ENCODE measurements at places on chromosomes 12 and 14. TPM values are rescaled to one million over a fixed set of nuclear protein-coding genes. Genes with fewer than 3 reads are reported as not detected.

DNA sequence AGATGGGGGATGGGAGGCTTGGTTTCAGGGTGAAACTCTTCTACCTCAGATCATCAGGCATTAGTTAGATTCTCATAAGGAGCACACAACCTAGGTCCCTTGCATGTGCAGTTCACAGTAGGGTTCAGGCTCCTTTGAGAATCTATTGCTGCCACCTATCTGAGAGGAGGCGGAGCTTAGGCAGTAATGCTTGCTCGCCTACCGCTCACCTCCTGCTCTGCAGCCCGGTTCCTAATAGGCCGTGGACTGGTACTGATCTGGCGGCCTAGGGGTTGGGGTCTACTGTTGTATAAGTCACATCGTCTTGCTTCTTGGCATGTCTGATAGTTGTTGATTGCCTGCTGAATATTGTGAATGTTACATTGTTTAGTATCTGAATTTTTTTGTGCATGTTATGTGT, 12.2 kb downstream of the SCYL2 start:
- DNase-seq: no peak

- DNase-seq: no peak
Observed at GRCh38 chr12:92614502-92614901, 88.3 kb upstream of the PLEKHG7 start.

DNA sequence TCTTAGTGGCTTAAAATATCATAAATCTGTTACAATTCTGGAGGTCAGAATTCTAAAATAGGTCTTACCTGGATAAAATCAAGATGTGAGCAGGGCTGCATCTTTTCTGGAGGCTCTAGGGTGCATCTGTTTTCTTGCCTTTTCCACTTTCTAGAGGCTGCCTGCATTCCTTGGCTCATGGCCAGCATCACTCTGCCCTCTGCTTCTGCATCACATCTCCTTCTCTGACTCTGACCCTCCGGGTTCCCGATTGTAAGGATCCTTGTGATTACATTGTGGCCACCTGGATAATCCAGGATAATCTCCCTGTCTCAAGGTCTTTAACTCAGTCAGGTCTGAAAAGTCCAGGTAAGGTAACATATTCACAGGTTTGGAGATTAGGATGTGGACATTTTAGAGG, 11.0 kb upstream of the BMP4 start:
- DNase-seq: peak; percentile 26

DNA sequence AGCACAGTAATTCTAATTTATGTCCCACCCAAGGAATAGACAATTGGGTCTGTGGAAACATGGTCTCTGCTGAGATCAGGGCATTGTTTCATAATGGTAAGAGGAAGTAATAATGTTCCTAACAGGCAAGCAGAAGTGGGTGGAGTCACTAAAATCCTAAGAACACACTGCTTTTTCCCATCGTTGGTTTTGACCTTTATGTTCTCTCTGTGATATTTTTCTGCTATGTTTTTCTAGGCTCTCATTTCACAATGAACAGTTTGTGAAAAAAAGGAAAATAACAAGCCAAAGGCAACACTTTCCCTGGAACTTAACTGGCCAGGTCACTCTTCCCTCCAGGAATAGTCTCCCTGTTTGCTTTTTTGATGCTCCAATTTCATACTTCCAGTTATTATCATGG, 80.6 kb upstream of the OVCH1 start:
- no peak for DNase-seq

Gene LIN52
- total RNA-seq: 4.4 TPM

GRCh38 chr12:131132118-131132892, 178.6 kb downstream of the ADGRD1 start:
- peak; percentile 65 for DNase-seq

DNA sequence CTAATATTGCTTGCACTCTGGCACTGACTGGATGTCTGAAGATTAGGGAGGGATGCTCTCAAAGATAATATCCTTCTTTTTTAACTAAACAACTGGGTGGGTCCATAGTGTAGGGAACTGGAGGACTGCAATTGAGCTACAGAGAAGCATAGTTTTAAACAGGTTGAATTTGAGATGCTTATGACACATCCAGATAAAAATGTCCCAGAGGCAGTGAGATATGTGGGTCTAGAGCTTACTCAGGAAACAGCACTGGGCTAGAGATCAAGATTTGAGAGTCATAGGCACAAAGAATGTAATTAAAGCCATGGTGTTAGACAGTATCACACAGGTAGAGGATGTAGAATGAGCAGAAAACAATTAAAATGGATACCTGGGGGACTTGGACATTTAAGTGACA, 198.4 kb downstream of the NELL2 start:
- DNase-seq: no peak

- no peak for DNase-seq
Observed at GRCh38 chr14:31084385-31084784, 58.2 kb upstream of the STRN3 start.

Gene TMEM121
- 0.65 TPM for total RNA-seq

- DNase-seq: no peak
Observed at GRCh38 chr12:28824849-28825248, 324.2 kb upstream of the FAR2 start.

- DNase-seq: no peak
Observed at GRCh38 chr12:76545486-76545885, 14.1 kb downstream of the OSBPL8 start.

- DNase-seq: no peak
Observed at GRCh38 chr14:21038441-21039422, 3.4 kb upstream of the RNASE7 start.

DNA sequence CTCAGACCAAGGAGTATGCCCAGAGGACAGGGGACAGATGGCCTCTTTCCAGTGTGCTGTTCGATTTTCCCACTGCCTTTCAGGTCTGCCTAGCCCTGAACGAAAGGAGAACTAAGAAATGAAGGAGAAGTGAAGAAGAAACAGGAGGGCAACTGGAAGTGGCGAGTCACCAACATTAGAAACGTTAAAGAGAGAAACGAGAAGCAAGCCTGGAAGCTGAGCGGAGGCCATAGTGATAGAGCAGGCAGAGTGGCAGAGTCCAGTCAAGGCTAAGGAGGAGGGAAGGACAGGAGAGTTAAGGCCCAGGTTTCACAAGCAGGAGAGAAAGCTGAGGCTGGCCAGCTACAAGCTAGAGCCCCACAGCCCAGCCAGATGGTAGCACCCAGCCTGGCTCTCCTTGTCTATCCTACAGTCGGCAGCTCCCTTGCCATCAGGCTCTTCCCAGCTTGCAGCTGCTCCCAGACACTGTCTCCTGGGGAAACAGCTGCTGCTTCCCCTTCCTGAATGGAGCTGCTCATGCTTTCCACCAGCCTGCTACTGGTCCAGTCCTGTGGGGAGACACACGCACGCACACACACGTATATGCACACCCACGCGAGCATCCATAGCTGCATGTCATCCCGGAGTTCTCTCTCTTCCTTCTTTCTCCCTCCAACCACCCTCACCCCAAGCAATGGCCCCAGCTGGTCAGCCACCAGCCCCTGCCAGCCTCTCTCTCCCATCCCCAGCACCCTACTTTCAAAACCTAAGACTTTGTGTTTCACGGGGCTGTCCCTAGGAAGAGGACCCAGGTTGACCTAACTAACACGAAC, 139.7 kb upstream of the CCND2 start:
- no peak for DNase-seq

Gene SLC10A1
- total RNA-seq: not detected

DNA sequence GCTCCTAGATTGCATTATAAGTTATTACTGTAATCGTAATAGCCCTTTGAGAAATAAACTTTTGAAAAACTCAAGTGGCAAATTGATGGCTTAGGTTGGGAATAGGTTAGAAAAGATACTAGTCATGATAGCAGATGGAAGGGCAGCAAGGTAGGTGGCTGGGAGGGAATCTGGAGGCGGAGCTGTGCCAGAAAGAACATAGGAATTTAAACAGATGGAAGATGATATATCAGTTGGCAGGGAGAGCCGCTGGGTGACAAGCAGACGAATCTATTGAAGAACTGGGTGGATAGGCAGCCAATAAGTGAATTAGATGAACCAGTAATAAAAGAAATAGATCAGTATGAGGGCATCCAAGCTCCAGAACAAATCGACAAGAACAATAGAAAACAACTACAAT, 142.1 kb downstream of the CNTN1 start:
- DNase-seq: no peak

DNA sequence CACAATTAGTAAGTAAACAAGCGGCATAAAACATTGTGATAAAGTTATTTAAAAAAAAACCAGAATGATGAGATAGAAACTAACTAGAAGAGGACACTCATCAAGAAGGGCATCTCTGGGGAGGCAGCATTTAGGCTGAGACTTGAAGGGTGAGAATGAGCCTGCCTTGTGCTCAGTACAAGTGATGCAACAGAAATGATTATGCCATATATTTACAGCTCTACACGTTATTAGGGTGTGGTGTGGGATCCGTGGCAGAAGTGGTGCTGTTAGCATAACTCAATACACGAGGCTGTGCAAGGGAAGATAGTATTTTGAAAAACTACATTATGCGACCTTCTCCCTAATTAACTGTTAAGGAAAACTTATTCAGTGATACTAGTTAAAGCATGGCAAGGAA, 178.5 kb upstream of the ATF7IP start:
- DNase-seq: no peak
